Kidney (tissue), 22 donors: ENCODE measurements at places on chromosomes 5 and 9. TPM values are rescaled to one million over a fixed set of nuclear protein-coding genes. Genes with fewer than 3 reads are reported as not detected.

GRCh38 chr5:166566725-166567124 lies 1724.7 kb upstream of the WWC1 start:
- no peaks in the 10 kb centered on the region for H3K36me3 ChIP-seq
- peak; percentile 6 for DNase-seq
- H3K4me1 ChIP-seq = no peaks in the 10 kb centered on the region

GRCh38 chr9:33227741-33228140 lies 12.2 kb upstream of the SPINK4 start:
- H3K27ac ChIP-seq = no peak overlapping the region
- no peak overlapping the region for H3K4me3 ChIP-seq
- no peak for DNase-seq
- no peaks in the 10 kb centered on the region for H3K27me3 ChIP-seq
- H3K36me3 ChIP-seq = no peaks in the 10 kb centered on the region

Gene TAF11L5
- not detected for total RNA-seq

DNA sequence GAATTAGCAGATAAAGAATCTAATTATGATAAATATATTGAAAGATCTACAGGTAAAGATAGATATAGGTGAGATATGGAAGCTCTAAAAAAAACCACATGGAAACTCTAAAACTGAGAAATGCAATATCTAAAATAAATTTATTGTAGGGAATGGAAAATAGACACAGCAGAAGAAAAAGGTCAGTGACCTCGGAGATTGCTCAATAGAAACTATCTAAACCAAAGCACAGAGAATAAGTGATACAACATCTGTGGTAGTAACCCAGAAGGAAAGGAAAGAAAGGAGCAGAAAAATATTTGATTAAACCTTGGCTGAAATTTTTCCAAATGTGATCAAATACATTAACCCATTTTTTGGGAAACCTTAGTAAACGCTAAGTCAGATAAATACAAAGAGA lies 43.1 kb upstream of the GLIPR2 start:
- H3K4me3 ChIP-seq = no peak overlapping the region
- no peak overlapping the region for H3K27ac ChIP-seq
- peaks cover 4% of the 10 kb centered on the region for H3K4me1 ChIP-seq
- no peaks in the 10 kb centered on the region for H3K36me3 ChIP-seq
- no peak for DNase-seq

GRCh38 chr9:87876708-87877107 lies 6.0 kb upstream of the SPATA31E1 start:
- no peak for DNase-seq
- H3K27me3 ChIP-seq = no peaks in the 10 kb centered on the region
- no peaks in the 10 kb centered on the region for H3K36me3 ChIP-seq
- H3K27ac ChIP-seq = no peak overlapping the region

DNA sequence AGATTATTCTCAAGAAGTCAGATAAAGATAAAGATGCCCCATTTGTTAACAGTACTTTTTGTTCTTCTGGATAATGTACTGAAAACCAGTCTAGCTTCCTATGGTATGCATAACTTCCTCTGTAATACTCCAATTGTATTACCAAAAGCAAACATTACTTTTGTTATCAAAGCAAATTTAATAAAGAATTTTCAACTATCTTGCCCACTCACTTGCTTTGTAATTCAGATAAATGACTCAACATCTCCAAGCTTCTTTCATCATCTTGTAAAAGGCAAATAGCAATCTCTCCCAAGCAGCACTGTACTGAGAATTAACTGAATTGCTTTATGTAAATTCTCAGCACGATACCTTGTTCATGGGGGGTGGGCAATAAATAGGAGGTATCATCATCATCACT lies 98.3 kb downstream of the NFIB start:
- H3K27me3 ChIP-seq = no peaks in the 10 kb centered on the region
- no peak for DNase-seq

- no peaks in the 10 kb centered on the region for H3K27me3 ChIP-seq
- H3K27ac ChIP-seq = no peak overlapping the region
- no peaks in the 10 kb centered on the region for H3K36me3 ChIP-seq
- DNase-seq = no peak
Observed at GRCh38 chr5:34653708-34654107, 2.4 kb upstream of the RAI14 start.

DNA sequence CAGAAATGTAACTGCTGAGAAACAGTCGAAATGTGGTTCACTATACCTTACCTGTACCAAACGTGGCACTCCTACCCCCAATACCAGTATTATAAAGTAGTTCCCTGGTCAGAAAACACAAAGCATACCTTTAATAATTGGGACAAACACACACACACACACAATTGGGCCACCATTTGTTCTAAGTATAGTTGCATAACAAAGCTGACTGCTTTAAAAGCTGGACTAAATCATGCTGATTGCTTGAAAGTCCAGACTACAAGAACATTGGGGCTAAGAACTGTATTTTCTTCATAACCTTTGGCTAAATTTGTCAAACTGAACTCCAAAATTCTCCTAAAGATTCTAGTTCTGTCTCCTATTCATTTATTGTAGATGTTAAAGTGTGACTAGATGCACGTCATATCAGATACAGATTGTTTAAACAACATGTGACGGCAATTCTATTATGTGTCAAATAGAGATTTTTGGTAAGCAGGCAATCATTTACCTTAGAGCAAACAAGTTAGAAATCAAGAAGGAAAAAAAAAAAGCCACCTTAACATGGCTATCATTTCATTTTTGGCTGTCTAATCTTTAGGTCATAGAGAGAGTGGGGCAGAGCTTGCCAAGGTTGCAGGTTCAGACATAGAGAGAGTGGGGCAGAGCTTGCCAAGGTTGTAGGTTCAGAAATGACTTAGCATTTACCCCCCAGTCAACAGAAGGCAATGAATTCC lies 265.1 kb downstream of the ARL15 start:
- no peaks in the 10 kb centered on the region for H3K4me1 ChIP-seq
- no peak for DNase-seq
- no peaks in the 10 kb centered on the region for H3K36me3 ChIP-seq

Gene FRRS1L
- not detected for total RNA-seq

- no peaks in the 10 kb centered on the region for H3K36me3 ChIP-seq
- H3K4me3 ChIP-seq = no peak overlapping the region
- no peaks in the 10 kb centered on the region for H3K27me3 ChIP-seq
- no peaks in the 10 kb centered on the region for H3K4me1 ChIP-seq
- no peak for DNase-seq
- H3K27ac ChIP-seq = no peak overlapping the region
Observed at GRCh38 chr9:21160178-21160577, 6.3 kb downstream of the IFNA21 start.

- H3K27ac ChIP-seq = peak overlapping the region; percentile 59
- H3K4me3 ChIP-seq = no peak overlapping the region
- no peak for DNase-seq
- H3K4me1 ChIP-seq = peaks cover 36% of the 10 kb centered on the region
- H3K36me3 ChIP-seq = peaks cover 22% of the 10 kb centered on the region
Observed at GRCh38 chr5:179766021-179766725, 27.6 kb upstream of the LTC4S start.

DNA sequence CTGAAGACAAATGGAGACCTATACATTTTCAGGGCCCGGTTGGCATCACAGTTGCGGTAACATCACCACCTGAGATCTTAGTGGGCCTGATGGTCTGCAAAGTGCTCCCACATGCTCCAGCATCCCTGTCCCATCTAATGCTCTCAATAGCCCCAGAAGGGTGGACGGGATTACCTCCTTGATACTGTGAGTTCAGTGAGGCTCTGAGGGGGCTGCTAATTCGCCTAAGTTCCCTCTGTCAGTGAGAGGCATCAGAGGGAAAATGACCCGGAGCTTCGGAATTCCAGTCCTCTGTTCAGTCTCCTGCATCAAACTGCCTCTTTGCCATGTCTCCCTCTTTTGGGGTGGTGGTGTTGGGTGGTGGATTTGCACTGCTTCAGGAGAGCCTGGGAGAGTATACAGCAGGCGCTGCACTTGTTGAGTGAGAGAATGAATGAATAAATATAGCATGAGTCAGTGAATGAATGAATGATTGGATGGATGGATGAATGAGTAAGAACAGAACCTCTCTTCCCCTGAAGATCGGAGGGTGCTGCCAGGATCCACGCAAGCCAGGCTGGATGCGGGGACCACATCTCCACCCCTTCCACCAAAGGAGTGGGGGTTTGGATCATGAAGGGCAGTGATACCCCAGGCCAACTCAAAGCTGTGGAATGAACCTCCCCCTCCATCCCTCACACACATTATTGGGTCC lies 141.0 kb downstream of the GABBR2 start:
- H3K36me3 ChIP-seq = no peaks in the 10 kb centered on the region
- no peak overlapping the region for H3K4me3 ChIP-seq
- H3K4me1 ChIP-seq = no peaks in the 10 kb centered on the region
- no peaks in the 10 kb centered on the region for H3K27me3 ChIP-seq
- H3K27ac ChIP-seq = no peak overlapping the region

Gene PCDHGA5
- total RNA-seq = 2.8 TPM

DNA sequence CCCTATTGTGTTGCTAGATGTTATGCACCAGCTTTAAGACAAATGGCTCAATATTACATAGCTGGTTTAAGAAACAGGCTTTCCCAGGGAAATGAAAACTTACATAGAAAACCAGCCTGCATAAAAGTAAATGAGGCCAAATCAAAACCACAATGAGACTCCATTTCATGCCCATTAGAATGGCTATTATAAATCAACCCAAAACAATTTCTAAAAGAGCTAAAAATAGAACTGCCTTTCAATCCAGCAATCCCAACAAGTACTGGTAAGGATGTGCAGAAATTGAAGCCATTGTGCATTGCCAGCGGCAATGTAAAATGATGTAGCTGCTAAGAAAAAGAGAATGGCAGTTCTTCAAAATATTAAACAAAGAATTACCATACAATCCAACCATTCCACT lies 1170.0 kb upstream of the CDH9 start:
- no peaks in the 10 kb centered on the region for H3K36me3 ChIP-seq
- no peaks in the 10 kb centered on the region for H3K4me1 ChIP-seq
- H3K27ac ChIP-seq = no peak overlapping the region
- H3K4me3 ChIP-seq = no peak overlapping the region
- DNase-seq = no peak

DNA sequence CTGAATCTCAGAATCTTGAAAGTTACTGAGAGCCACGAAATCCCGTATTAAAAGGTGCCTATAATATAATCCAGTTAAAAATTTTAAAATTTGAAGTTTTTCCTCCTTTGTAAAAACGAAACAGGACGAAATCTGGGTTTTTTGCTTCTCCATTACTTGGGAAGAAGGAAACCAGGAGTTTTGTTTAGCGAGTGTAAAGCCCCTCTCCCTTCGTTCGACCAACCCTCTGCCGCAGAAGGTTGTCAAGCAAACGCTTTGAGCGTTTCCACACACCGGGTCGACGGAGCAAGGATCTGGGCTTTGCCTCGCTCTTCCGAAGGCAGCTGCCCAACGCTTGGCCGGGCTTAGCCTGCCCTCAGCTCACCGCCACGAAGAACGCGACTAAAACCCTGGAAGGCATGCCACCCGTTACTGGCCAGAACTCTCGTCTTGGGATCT lies 1.6 kb upstream of the FOXE1 start:
- H3K36me3 ChIP-seq = no peaks in the 10 kb centered on the region
- H3K4me1 ChIP-seq = no peaks in the 10 kb centered on the region
- H3K4me3 ChIP-seq = no peak overlapping the region

- no peaks in the 10 kb centered on the region for H3K4me1 ChIP-seq
- H3K27ac ChIP-seq = no peak overlapping the region
- H3K36me3 ChIP-seq = peaks cover 5% of the 10 kb centered on the region
- no peak overlapping the region for H3K4me3 ChIP-seq
- DNase-seq = no peak
Observed at GRCh38 chr9:91301161-91301560, 60.6 kb downstream of the AUH start.

GRCh38 chr9:78848061-78848460 lies 551.1 kb downstream of the PSAT1 start:
- no peaks in the 10 kb centered on the region for H3K36me3 ChIP-seq
- no peaks in the 10 kb centered on the region for H3K27me3 ChIP-seq
- H3K4me3 ChIP-seq = no peak overlapping the region
- no peak for DNase-seq
